ENCODE measurements at places on chromosomes 1 and 21.

DNA sequence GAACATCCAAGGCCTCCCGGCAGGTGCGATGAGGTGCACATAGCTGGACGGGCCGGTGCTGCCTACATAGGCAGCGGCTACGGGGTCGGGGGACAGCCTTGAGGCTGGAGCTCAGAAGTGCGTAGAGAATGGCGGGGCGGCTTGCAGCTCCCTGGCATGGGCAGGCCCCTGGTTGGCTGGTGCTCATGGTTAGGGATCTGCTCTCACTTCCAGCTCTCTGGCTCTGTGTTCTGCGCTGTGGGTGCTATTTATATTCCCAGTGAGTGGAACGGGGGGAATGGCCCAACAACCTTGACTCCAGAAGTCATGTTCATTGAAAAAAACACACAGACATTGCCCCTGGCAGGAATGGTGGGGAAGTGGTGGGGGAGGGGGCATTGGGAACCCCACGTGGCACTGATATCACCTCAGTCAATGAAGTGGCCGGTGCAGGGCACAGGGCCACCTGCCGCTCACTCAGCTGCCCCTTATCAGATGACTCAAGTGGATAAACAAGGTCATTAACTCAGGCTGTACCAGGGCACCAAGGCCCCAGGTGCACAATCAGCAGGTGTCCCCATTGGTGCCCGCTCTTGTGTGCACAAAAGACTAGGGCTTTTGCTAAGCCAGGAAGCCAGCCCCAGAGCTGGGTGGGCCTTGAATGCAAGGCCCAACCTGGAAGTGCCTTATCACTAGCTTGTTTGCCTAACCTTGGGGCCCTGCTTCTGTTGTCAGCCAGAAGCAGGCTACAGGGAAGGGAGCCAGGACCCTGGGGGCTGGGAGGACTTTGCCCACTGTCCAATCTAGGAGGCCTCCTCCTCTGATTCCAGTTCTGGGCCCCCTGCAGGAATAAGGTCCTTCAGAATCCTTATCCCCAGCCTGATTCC is at the start of gene NR0B2:
NR0B2 (minus strand) TSS at position 222 of the 866 bp plus-strand sequence; CDS start at position 187, 35 bp downstream.
- DNase-seq = no peak

- DNase-seq = no peak
Observed at GRCh38 chr1:225891229-225891972, 2.5 kb upstream of the LEFTY1 start.

DNA sequence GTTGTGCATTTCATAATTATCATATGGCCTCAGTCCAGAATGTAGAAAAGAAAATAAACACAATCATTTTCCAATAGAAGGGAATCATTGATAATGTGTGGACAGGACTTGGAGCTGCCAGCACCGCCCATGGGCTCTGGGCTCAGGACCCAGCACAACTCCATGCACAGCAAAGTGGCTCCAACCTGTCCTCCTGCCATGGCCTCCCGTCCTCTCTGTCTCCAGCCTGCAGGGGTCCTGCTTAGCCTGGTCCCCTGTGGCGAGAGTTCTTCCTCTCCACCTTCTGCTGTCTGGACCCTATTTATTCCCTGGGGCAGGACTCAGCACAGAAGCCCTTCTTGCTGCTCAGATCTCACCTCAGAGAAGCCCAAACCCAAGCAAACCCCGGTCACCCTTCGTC is 154.1 kb downstream of the CAMTA1 start:
- DNase-seq = no peak

DNA sequence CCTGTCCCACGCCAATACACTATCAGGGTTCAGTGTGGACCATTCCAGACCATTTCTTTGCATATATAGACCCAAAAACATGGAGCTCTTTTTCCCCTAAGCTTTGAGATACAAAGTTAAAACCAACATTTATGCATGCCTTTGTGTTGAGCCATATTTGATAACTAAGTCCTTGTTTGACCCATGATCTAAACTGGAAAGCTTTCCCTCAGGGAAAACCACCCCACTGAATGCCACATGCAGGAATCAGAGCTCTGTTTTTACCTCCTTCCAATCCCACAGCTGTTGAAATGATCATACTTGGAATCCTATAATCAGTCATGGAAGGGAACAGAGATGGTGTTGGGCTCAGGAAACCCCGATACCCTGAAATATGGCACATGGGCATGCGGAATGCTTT is 14.8 kb upstream of the SLC45A1 start:
- no peak for DNase-seq
